RKO (cell line): ENCODE measurements at places on chromosomes 6 and 20.

DNA sequence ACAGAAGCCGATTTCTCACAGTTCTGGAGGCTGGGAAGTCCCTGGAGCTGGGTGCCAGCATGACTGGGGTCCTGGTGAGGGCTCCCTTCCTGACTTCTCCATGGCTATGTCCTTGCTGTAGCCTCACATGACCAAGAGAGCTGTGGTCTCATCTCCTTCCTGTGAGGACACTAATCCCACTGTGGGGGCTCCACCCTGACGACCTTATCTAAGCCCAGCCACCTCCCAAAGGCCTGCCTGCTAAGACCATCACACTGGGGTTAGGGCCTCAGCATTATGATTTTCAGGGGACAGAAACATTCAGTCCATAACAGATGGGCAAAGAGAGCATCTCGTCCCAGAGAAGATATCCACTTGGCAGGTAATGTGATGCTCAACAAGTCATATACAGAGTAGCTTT lies 16.8 kb downstream of the RPP40 start:
- no peak for DNase-seq

DNA sequence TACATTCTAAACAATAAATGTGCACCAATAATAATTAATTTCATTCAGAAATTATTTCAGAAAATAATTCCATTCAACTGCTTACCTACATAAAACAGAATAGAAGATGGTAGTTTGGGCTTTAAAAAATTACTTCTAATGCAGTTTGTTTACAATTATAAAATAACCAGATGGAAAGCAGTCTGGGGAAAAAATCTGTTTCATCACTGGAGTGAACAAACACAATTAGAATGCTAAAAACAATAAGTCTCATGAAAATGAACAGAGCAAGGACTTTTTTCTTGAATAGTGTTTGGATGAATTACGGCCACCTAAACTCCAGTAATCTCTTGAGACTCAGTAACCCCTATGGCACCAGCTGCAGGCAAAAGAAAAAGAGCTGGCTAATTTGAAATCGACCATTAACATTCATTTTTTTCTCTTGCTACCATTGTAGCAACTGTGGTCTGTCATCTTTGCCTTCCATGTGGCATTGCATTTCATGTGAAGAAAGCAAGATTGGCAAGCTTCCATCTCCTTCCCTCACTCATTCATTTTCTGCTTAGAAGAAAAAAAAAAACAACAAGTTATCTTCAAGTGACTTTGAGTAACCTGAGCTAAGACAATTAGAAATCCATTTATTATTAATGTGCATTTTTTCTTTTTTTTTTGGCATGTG lies 88.4 kb upstream of the CEP85L start:
- DNase-seq, result no peak

GRCh38 chr20:23995905-23996666 lies 7.5 kb upstream of the GGTLC1 start:
- peak; percentile 54 for DNase-seq

DNA sequence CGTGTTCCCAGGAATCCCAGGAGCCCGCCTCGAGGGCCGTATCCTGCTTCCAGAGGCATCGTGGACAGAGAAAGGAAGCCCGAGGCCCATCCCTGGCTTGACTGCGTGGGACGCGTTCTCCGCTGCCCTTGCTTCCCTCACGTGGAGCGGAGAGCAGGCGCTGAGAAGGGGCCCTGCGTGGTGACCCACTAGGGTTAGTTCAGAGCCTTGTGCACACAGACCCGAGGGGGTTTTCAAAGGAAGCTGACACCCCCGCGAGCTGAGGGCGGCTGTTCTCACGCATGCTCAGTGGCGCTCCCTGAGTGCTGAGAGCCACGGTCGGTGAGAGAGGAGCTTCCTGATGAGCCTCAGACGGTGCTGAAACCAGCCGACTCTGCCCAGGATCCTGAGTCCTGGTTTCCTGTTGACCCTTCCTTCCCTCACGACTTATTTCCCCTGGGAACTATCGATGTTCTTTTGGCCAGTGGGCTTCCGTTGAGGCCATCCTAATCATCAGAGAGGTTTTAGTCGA lies 28.9 kb upstream of the CCR6 start:
- DNase-seq, result no peak

GRCh38 chr6:42158011-42158410 lies 15.2 kb upstream of the GUCA1A start:
- no peak for DNase-seq

- DNase-seq, result no peak
These were observed 48.0 kb upstream of the PTPN1 start for GRCh38 chr20:50462093-50462690.

- DNase-seq, result no peak
These were observed 40.5 kb upstream of the NKX2-4 start for GRCh38 chr20:21437816-21438215.

- no peak for DNase-seq
These were observed 726.6 kb upstream of the POU3F2 start for GRCh38 chr6:98107801-98108200.

DNA sequence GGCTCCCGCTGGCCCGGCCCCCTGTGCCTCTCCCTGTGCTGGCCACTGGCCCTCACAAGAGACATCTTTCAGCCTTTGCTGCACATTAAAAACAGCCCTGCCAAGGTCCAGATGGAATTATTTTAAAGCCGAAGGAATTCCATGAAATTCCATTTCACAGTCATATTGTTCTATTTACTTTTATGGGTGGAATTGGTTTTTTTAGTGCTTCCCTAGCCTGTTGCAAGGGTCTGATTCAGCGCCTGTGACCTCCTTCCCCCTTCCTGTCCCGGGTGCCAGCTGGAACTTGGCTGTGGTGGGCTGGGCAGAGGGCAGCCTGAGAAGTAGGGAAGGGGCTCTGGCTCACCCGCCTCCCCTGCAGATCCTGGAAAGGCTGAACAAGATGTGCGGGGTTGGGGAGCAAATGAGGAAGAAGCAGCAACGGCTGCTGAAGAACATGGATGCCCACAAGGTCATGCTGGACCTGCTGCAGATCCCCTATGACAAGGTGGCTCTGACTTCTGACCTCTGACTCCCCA lies 34.3 kb downstream of the UQCC2 start:
- no peak for DNase-seq

GRCh38 chr6:136786658-136787057 lies 5.6 kb downstream of the MAP3K5 start:
- DNase-seq, result no peak

GRCh38 chr6:119060255-119060907 lies 18.1 kb downstream of the FAM184A start:
- DNase-seq, result no peak

DNA sequence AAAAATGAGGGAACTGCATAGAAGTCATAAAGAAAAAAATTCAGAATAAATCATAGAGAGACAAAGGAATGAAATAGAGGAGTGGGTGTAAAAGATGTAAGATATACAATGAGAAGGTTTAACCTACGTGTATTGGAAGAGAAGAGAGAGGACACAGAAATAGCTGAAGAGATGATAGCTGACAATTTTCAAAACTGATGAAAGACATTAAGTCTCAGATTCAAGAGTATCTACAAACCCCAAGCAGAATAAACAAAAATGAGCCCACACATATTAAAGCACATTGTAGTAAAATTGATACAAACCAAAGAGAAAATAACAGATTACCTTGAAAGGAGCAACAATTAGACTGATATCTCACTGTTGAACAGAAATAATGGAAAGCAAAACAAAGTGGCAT lies 143.3 kb upstream of the PRND start:
- no peak for DNase-seq

- no peak for DNase-seq
These were observed 146.5 kb upstream of the ZNF217 start for GRCh38 chr20:53739799-53740785.

- DNase-seq, result no peak
These were observed 30.4 kb upstream of the SMOC2 start for GRCh38 chr6:168410554-168411011.

DNA sequence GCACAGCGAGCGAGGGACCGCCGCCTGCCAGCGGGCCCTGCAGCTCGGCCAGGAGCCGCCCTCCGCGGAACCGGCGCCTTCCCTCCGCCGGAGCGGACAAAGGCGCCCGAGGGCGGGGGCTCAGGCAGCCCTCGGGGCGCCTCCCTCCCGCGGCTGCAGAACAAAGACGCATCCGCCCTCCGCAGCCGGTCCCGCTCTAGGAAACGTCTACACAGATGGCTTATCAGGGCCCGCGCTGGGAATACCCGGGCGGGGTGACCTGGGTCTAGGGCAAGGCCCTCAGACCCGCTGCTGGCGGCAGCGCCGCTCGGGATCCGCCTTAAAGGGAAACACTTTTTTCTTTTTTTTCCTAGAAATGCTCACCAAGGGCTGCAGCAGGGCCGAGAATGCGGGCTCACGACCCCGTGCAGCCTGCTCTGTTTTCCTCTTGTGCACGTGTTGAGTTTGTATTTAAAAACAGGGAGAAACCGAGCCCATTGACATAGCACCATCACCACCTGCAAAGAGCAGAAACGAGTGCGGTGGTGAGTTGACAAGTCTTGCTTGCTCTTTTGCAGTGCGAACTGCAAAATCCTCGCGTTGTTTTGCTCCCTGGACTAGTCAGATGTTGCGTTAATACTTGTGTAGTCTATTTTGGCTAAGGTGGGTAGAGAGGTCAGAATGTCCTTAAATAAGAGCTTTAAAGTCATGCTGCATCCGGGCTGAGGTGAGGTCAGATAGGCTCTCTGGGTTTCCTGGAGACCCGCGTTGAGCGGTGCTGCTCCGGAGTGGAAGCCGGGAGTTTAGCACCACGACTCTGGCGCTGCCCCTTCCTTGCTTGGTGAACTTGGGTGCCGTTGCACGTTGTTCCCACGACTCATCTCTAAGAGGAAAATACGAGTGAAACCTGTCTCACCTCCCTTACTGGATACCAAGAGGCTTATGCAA lies 1.1 kb upstream of the RPS6KA2 start:
- DNase-seq, result peak; percentile 8

DNA sequence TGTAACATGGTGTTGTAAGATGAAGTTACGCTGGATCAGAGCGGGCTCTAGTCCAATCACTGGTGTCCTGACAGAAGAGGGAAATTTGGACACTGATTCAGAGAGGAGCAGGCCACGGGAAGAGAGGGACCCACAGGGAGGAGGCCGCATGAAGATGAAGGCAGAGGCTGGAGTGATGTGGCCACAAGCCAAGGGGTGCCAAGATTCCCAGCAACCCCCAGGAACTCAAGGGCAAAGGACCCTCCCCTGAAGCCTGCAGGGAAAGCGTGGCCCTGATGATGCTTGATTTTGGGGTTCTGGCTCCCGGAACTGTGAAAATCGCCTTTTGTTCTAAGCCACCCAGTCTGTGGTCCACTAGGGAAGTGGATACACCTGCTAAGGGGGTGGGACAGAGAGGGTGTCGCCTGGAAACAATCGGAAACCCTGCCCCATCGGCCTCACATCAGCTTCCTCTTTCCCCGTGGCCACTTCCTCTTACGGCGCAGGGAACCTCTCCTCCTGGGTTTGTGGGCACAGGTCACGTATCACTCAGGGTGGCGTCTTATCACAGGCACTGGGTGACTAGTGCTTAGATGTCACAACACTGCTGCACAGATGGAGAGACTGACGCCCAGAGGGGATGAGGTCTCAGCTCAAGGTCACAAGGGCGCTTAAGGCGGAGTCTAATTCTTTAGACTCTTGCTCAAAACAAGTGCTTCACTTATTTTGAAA lies 58.0 kb downstream of the SULF2 start:
- no peak for DNase-seq

DNA sequence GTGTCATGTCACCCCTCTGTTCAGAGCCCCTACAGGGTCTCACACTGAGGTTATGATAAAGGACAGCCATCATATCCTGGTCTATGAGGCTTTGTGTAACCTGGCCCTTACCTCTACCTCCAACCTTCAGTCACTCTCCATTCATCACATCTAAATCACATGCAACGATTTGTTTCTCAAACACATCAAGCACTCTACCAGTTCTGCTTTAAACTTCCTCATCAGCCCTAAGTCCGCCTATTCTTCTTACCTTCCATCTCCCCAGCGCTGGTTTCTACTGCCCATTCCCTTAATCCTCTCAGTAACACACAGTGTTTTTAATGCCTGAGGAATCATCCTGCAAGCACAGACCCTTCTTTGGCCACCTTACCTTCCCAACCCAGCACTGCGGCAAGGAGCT lies 17.9 kb upstream of the BACH2 start:
- DNase-seq, result no peak

DNA sequence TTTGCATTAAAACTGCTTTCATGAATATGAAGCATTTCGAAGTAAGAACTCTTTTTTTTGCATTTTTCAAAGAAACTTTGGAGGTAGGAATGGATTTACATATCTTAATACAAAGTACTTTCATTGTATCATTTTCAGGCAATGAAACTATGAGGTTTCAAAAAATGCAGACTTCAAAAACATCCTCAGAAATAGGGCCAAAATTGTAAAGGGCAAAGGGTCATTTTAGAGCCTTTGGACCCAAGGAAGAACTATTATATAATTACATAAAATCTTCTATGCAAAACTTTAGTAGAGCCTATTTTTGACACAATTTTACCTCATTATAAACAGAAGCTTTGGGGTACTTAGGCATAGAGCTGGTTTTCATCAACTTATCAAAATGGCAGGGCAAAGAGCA lies 4.9 kb downstream of the PRKN start:
- no peak for DNase-seq

- DNase-seq, result no peak
These were observed 28.5 kb upstream of the ADGRF4 start for GRCh38 chr6:47669684-47670513.

GRCh38 chr6:153442096-153442495 lies 311.0 kb upstream of the RGS17 start:
- no peak for DNase-seq

DNA sequence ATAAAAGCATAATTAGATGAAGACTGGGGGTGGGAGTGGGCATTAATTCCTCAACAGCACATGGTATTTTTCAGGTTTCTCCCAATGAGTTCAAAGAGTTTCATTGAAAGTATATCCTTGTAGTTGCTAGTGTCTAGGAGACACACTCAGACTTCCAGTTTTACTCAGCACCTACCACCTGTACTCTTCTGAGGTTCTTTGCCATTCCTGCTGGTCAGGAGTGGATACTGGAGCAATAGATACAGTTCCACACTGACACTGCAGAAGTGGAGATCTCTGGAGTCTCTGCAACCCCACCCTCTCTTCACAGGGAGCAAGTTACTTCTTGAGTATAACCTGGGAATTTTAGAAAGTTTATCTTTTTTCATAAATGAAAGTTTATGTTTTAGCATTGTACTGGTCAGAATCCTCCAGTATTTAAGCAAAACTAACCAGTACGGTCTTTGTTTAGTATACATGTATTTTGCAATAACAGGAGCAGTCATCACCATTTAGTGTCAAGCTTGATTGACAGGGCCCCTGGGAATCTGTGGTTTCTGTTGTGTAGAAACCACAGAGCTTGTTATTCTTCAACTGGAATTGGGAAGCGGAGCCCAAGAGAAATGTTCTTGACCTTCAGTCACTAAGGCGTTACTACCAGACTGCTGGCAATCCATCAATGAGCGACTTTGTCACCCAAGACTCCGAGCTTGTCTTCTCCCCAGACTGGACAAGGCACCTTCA lies 148.1 kb downstream of the ZDHHC14 start:
- DNase-seq, result no peak

DNA sequence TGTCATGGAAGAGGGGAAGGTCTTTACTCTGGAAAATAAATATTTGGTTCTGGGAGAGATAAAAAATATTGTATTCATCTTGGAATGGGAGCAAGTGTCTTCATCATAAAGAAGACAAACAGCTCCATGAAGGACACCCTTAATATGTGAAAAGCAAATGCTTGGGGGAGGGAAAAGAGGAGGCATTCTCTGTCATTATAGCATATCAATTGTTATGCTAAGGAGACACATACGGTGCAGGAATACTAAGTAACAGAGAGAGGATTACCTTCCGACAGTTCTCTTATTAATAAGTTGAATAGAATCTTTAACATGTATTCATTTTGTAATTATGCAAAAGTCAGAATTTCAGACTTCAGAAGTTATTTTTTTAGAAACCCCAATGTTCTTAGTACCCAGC lies 634.4 kb downstream of the UTRN start:
- no peak for DNase-seq

- no peak for DNase-seq
These were observed 21.2 kb upstream of the BNIP5 start for GRCh38 chr6:36357872-36358225.
